ENCODE measurements at places on chromosomes 1 and 21.

GRCh38 chr1:83917959-83918358, 81.0 kb downstream of the TTLL7 start:
- DNase-seq: no peak

- no peak for DNase-seq
Observed at GRCh38 chr1:2999571-2999970, 21.7 kb upstream of the ACTRT2 start.

DNA sequence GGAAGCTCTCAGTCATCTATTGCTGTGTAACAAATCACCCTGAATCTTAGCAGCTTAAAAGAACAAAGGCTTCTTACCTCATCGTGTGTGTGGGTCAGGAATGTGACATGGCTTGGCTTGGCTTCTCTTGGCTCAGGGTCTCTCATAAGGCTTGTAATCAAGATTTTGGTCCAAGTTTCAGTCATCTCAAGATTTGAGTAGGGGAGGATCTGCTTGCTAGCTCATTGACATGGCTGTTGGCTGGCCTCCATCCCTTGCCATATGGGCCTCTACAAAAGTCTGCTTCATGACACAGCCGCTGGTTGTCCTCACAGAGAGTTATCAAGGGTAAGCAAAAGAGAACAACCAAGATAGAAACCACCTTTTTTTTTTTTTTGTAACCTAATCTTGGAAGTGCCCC, 207.7 kb downstream of the PTPRC start:
- no peak for DNase-seq

GRCh38 chr1:156725683-156726280, 2.5 kb upstream of the METTL25B start:
- DNase-seq: no peak

- DNase-seq: no peak
Observed at GRCh38 chr1:201365251-201365650, 12.2 kb downstream of the TNNT2 start.

GRCh38 chr1:233081735-233082134, 131.3 kb downstream of the NTPCR start:
- no peak for DNase-seq

DNA sequence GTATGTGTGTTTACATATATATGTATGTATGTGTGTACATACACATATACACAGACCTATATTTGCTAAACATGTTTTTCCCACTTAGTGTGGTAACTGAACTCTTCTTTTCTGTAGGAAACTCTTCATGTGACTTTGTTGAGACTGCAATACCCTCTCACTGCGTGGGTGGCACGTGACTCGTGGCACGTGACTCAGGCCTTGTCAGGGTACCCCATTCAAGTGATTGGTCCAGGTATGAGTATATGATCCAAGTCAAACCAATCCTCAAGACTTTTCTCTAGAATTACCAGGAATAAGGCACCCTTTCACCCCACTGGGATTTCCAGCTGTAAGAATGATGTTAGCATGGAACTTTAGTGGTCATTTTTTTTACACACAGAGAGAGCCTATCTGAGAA, 149.2 kb upstream of the KCNK2 start:
- no peak for DNase-seq

DNA sequence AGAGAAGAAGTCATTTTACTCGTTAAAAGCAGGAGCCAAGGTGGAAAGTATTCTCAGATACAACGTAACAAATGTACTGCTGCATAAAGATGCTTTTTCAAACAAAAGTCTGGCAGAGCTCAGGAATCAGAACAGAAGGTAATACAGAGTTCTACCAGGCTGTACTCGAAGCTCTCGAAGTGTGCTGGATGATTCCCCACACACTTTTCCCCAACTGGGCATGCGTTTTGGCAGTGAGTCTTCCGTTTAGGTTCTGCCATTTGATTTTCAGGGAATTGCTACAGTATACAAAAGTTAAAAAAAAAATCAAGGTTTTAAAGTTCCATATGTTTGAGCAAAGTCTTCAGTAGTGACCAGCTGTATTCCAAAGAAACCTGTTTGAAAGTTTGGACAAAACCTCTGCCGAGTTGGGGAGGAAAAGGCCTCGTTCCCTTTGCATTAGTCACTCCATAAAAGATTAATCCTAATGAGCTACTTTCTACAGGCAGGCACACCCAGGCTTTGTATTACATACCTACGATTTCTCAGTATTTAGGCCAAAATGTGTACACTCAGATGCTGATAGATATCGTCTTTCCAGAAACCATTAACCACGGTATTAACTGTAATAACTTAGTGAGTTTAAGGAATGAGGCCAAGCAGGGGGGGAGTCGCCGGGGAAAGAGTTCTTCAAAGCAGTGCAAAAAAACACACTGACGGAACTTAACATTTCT, 477.1 kb downstream of the LMO4 start:
- no peak for DNase-seq

- no peak for DNase-seq
Observed at GRCh38 chr1:225888289-225888897, 553 bp downstream of the LEFTY1 start.

- DNase-seq: no peak
Observed at GRCh38 chr1:76105372-76105771, 30.8 kb downstream of the ST6GALNAC3 start.

- no peak for DNase-seq
Observed at GRCh38 chr1:230281556-230281955, 144.6 kb downstream of the PGBD5 start.

- DNase-seq: no peak
Observed at GRCh38 chr1:41913014-41913413, 5.7 kb downstream of the HIVEP3 start.

- DNase-seq: no peak
Observed at GRCh38 chr1:29687601-29688244, 451.4 kb downstream of the PTPRU start.

DNA sequence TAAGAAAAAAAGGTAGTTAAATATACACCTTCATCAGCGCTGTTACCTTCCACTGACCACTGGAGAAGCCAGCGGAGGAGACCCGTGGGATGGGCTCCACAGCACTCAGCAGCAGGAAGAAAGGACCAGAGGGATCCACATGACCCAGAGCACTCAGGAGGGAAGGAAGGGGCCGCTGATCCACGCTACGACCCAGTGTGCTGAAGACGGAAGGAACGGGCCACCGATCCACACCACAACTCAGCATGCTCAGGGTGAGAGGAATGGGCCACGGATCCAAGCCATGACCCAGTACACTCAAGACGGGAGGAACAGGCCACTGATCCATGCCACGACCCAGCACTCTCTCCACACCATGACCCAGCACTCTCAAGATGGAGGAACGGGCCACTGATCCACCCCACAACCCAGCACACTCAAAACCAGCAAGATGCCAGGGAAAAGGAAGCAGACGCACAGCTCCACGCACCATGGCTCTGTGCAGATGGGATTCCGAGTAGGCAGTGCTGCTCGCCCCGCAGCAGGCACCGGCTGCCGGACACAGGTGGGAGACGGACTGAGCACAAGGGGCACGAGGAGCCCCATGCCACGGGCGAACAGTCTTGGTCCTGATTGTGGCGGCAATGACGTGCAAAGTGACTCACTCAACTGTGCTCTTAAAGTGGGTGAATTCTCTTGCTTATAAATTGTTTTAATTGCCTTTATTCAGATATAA, 8.7 kb downstream of the WRAP73 start:
- no peak for DNase-seq

- no peak for DNase-seq
Observed at GRCh38 chr1:162678439-162678838, 46.2 kb downstream of the DDR2 start.

- DNase-seq: no peak
Observed at GRCh38 chr21:41359286-41359685, 2.5 kb upstream of the MX2 start.

DNA sequence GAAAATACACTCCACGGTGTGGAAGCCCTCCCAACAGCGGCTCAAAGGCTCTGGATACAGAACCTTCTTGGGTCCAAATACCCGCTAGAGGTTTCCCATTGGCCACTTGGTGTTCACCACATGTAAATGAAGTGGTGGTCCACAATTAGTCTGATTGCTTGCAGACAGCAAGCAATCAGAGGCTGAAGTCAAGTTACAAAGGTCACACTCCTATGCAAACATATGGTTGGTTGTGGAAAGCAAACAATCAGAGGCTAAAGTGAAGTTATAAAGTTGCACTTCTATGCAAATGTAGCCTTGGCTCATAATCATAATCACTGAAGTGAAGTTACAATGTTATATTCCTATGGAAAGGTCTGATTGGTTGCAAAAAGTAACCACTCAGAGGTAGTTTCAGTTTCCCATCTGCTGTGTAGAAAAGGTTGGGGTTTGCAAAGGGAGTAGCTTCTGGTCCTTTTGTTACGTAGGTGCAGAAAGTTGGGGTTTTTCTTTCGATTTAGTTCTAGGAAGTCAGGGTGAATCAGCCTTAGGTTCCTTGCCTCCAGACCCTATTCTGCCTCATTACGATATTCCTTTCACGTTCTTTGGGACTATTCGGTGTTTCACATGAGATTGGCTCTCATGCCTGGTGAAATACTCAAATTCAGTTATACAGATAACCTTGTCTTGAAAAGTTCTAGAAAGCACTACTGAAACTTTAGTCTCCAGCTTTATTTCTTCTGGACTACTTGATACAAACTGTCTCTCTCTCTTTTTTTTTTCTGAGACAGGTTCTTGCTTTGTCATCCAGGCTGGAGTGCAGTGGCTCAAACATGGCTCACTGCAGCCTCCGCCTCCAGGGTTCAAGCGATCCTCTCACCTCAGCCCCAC, 36.7 kb upstream of the MTF2 start:
- no peak for DNase-seq

DNA sequence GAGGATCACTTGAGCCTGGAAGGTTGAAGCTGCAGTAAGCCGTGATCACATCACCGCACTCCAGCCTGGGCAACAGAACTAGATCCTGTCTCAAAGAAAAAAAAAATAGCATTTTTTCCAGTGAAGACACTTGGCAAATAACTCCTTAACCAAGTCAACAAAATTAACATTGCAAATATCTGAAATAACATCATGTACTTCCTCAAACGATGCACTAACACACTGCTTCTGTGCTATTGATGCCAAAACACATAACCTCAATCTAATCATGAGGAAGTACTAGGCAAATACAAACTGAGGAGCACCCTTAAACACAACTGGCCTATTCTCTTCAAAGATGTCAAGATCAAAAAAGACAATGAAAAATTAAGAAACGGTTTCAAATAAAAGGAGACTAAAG, 32.3 kb downstream of the PABPC4 start:
- DNase-seq: no peak

- no peak for DNase-seq
Observed at GRCh38 chr1:34792868-34793727, at the start of gene GJA4. Gene GJA4, plus strand, starts transcription at chr1:34792999. Its CDS starts 1,215 bp downstream, at chr1:34794214.

DNA sequence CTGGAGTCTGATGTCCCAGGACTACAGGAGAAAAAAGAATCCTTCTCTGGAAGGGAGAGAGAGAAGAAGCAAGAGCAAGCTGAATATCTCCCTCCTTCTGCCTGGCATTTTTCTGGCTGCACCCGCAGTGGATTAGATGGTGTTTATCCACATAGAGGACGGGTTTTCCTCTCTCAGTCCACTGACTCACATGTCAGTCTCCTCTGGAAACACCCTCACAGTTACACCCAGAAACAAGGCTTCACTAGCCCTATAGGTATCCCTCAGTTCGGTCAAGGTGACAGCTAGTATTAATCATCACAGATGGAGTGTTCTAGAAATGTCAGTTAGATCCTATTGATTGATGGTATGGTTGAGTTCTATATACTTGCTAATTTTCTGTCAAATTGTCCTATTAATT, 87.9 kb downstream of the RHOU start:
- no peak for DNase-seq

DNA sequence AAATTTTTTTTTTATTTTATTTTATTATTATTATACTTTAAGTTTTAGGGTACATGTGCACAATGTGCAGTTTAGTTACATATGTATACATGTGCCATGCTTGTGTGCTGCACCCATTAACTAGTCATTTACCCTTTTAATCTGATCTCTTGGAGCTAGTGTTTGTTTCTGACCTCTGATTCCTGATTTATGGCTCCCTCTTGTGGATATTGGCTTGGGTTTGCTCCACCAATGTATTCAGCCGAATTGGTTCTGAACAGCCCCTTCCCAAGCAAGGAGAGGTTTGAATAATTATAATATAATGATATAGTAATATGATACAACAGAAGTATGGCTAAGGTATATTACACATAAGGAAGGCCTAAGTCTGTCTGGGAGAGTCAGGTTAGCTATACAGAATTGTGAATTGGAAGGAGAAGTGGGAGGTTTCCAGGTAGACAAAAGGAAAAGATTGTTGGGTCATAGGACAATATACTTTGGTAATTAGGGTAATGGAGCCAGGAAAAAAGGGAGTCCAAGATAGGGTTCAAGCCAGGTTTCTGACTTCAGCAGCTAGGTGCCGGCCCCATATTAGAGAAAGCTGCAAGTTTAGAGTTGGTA, 53.1 kb upstream of the HMCN1 start:
- no peak for DNase-seq

GRCh38 chr1:218294546-218294945, 9.5 kb downstream of the RRP15 start:
- no peak for DNase-seq

- no peak for DNase-seq
Observed at GRCh38 chr1:208093754-208094719, 150.1 kb downstream of the PLXNA2 start.

- no peak for DNase-seq
Observed at GRCh38 chr1:18817795-18818435, 41.5 kb downstream of the TAS1R2 start.

DNA sequence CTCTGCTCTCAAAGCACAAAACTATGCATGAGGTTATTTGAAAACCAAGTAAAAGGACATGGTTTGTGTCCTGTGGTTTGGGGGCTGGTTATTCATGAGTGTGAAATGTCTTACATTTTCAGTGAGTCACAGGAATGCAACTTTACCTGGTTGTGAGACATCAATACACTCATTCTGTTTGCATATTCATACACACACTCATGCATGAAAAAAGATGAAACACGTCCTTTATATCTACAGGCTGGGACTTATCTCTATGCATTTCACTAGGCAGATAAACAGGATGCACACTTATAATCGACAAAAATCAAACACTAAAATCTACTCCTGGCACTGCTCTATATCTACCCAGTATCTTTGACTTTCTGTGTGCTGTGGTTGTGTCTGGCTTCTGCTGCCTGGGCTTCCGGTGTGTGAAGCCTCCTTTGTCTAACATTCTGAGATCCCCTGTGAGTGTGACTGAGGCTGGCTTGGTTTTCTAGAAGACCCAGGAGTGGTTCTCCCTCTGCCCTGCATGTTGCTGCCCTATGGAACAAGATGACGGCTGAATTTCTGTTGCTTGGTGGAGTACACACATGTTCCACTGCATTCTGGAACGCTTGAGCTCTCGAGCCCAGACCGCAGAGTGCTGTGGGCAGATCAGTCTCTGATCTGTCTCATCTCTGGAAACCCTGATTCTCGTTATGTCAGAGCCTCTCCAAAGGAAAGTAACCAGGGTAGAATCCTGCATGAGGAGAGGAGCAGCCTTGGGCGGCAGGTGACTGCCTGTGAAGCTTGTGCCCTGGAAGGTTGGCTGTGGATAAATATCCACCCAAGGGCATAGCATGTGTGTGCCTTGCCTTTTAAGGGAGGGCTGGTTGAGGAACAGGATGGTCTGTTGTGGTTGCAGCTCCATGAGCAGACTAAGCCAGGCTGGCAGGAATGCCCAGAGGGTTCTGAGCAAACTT, 19.7 kb upstream of the FASLG start:
- DNase-seq: no peak

- no peak for DNase-seq
Observed at GRCh38 chr1:228374711-228375577, 31.7 kb downstream of the TRIM11 start.

- no peak for DNase-seq
Observed at GRCh38 chr1:93549811-93550210, 101.9 kb downstream of the FNBP1L start.
